ENCODE measurements at places on chromosomes 7 and 10.

DNA sequence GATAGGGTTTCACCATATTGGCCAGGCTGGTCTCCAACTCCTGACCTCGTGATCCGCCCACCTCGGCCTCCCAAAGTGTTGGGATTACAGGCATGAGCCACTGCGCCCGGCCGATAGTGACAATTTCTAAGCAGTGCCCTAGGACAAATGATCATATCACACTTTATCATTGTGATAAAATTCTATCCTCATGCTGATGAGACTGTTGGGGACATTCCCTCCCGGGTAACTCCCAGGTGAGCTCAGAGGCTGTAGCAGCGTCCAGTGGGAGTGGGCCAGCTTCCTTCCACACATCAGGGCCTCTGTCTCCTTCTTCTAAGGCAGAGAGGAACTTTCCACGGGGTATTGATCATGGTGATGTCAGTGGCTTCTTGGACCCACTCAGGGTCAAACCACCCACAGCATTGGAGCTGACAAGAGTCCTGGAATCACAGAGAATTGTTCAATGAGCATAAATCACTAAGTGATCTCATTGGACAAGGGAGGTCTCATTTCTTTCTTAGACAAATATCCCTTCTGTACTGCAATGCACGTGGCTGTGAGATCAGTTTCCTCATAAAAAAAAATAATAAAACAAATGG, 256.1 kb downstream of the KLF6 start:
- DNase-seq = no peak

- DNase-seq = no peak
Measured at GRCh38 chr7:96034940-96035727, 262.8 kb downstream of the DYNC1I1 start.

DNA sequence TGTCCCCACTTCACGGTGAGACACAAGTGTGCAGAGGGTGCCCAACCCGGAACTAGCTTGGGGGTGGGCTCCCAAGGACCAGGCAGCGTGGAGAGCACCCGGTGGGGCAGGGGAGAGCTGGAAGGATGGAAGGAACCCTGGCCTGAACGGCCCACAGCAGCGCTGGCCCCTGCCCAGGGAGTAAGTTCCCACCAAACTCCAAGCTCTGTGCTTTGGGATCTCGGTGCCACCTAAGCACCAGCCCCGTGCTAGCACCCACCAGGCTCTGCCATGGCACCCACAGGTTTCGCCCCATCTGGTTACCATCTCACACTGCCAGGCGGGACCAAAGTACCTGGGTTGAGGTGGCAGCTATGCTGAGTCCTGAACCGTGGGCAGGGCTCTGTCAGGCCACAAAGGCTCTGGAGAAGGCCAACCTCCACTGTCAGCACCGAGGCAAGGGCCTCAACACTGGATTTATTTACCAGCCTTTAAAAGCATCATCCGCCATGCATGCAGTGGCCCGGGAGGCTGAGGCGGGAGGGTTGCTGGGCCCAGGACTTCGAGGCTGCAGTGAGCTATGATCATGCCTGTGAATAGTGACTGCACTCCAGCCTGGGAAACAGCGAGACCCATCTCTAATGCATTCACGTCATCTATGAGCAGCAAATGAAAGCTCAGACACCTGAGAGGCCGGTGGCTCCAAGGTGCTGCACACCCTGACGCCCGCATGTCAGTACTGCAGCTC, 16.0 kb downstream of the GPER1 start:
- DNase-seq = no peak

GRCh38 chr7:664997-665735, 61.3 kb upstream of the DNAAF5 start:
- peak; percentile 71 for DNase-seq

- no peak for DNase-seq
Measured at GRCh38 chr10:19944911-19945663, 128.9 kb downstream of the PLXDC2 start.

GRCh38 chr10:3048119-3049019, 19.0 kb upstream of the PFKP start:
- peak; percentile 46 for DNase-seq

DNA sequence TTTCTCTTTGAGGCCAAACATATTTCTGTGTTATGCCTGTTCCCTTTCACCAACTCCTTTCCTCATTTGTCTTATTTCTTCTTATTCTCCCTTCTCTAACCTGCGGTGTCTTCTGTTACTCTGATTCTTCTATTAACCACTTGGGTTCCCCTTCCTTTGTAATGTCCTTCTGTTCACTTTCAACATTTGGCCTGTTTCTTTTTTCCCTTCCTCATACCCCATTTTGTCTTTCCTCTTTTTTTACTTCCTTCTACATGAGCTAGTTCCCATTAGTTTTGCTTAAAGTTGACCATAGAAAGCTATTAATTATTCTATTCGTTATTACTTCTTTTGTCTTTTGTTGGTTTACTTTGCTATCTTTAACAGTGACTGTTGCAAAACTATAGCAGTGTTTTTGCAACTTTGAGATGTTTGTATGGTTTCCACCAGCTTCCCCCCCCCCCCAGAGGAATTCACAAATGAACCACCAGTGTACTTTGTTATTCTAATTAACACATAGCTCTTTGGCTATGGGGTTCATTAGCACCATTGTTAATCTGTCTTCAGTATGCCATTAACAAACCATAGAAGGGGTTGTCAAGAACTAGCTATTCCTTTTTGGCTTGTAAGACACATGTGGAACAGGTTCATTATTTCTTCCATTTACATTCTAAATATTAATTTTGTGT, 2.9 kb downstream of the LRGUK start:
- no peak for DNase-seq

- DNase-seq = no peak
Measured at GRCh38 chr7:16954321-16954720, 72.5 kb upstream of the AGR3 start.

DNA sequence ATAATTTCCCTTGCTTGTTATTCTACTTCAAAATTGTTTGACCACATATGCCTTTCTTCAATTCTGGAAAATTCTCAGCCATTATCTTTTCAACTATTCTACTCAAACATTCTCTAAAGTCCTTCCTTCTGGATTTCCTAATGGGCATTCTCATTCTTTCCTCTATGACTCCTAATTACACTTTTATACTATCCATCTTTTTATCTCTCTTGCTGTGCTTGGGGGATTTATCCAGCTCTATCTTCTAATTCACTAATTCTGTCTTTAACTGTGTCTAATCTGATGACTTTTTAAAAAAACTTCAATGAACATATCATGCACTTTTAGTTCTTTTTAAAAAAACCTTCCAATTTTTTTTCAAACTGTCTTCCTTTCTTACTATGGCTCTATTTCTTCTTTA, 38.4 kb downstream of the C10orf143 start:
- no peak for DNase-seq

DNA sequence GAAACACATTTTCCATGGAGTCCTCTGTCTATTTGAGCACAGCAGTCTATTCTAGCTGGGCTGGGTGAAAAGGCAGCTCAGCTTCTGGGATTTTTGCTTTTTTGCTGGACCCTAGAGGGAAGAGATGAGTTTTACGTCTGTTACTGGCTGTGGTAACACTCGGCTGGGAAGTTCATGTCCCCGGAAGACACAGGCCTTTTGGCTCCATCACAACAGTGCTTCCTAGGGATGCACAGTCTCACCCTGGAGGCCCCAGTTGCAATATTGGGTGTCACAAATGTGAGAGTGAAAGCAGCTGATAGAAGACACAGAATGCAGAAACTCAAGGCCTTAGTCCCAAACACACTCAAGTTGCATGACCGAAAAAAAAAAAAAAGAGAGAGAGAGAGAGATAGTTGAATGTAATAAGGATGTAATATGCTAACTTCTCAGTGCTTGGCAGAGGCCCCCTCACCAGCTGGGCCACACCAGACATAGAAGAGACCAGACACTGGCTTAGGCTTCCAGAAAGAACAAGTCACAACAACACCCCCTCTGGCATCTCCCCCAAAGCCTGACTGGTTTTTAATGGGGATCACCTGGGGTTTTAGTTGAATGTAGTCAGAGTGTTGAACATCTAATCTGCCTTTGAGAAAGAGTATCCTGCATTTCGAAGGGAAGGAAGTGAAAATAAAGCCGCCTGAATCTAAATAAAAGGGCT, 545.4 kb upstream of the FZD8 start:
- no peak for DNase-seq

DNA sequence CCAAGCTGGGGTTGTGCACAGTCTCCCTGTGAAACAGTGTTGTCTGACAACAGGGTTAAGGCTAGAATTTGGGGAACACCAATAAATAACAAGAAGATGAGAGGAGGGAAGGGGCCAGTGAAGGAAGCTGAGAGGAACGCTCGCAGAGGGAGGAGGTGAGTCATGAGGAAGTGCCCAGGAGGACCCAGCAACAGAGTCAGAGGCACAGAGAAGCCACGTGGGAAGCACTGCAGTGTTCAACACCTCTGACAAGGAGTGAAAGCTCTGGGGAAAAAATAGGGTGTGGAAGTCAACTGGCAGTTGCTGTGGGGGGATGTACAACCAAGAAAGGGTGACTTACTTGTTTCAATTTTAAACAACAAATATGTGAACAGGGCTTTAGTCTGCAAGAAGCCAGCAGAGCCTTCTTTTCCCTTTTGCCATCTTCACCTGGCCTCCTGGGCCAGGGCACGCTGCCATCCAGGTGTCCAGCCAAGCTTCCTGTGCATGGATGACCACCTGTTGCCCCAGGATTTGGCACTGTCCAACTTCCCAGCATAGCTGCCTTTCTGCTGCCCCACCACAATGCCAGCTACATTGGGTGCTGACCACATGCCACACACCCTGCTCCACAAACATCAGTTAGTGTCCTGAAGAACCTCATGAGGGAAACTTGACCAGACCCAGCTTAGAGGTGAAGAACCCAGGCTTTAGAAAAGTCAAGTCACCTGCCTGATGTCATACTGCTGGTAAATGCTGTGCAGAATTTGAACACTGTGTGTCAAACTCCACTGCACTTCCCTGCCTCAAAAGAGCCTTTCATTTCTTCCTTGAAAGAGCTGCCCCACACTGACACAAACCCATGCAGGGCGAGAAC, 69.6 kb downstream of the ATXN7L1 start:
- DNase-seq = peak; percentile 52

- DNase-seq = no peak
Measured at GRCh38 chr10:44126291-44126717, 258.6 kb downstream of the CXCL12 start.

DNA sequence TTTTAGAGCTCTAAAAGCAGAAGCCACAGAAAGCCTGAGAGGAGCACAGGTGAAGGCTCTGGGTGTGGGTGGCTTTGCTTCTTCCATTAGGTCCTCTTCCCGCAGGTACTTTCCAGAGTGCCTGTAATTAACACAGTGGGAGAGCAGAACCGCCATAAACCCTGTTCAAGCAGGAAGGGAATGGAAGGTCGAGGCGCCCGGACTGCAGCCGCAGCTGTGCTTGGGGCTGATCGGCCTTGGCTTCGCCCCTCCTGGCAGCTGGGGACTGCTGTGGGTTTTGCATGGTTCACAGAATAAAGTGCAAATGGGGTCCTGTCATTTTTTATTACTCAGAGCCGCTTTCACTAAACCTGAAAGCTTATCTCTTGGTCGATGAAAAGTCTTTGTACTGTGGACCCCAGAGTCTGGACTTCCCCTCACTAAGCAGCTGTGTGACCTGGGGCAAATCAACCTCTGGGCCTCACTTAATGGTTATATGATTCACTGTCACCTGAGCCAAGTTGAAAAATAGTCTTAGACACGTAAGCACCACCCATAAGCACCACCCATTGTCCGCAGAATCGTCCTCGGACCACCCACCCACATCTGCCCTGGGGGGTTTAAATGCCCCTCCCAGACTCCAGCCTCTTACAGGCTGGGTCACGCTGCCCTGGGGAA, 100.9 kb downstream of the XRCC2 start:
- DNase-seq = no peak

GRCh38 chr7:136594739-136595144, 273.7 kb upstream of the CHRM2 start:
- DNase-seq = no peak

DNA sequence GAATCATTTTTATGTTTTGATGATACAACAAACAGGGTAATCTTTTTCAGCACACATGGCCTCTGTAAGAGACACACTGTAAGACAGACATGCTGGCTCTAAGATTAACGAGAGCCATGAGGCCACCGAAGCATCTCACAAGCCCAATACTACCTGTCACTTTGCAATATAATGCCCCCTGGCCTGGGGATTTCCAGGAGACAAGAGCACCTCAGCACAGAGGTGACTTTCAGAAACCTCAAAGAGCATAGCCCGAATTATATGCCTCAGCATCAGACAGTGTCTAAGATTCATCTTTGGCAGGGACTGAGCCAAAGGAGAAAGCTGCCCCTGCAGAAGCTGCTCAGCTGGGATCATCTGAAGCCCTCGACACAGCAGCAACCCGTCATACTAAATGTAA, 44.2 kb upstream of the TMEM213 start:
- DNase-seq = no peak

- DNase-seq = no peak
Measured at GRCh38 chr7:50651271-50651989, 86.2 kb upstream of the DDC start.

DNA sequence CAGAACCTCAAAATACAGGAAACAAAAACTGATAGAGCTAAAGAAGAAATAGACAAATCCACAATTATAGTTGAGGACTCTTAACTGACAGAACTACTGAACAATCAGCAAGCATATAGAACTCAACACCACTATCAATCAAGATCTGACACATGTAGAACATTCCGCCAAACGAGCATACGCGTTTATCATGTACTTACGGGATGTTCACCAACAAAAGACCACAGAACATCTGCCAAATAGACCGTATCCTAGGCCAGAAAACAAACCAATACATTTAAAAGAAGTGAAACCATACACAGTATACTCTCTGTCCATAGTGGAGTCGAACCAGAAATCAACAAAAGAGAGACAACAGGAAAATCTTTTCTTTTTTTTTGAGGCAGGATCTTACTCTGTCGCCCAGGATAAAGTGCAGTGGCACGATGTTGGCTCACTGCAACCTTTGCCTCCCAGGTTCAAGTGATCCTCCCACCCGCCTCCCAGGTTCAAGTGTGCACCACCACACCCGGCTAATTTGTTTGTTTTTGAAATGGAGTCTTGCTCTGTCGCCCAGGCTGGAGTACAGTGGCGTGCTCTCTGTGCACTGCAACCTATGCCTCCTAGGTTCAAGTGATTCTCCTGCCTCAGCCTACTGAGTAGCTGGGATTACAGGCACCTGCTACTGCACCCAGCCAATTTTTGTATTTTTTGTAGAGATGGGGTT, 5.1 kb downstream of the GNA12 start:
- no peak for DNase-seq

DNA sequence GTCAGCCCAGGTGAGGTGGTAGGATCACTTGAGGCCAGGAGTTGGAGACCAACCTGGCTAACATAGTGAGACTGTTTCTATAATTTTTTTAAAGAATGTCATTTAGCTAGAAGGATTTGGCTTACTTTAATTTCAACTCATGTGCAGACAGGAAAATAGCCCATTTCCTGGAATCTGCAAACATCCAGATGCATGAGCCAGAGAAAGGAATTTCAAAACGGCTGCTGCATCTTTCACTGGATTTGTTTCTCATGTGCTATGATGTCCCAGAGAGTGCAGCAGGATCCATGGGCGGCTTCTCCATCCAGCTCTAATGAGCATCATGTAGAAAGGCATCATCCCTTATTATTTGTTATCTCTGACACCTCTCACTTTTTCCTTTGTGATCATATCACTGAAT, 149.3 kb downstream of the GALNT17 start:
- DNase-seq = no peak

GRCh38 chr7:46603780-46604179, 682.7 kb upstream of the IGFBP3 start:
- peak; percentile 78 for DNase-seq

GRCh38 chr10:98295907-98296306, 27.9 kb upstream of the LOXL4 start:
- peak; percentile 74 for DNase-seq

All from AG10803 (cell line).